ENCODE measurements at places on chromosomes 4 and X. TPM values are rescaled to one million over a fixed set of nuclear protein-coding genes. Genes with fewer than 3 reads are reported as not detected.

Gene RAI2
- total RNA-seq = not detected

DNA sequence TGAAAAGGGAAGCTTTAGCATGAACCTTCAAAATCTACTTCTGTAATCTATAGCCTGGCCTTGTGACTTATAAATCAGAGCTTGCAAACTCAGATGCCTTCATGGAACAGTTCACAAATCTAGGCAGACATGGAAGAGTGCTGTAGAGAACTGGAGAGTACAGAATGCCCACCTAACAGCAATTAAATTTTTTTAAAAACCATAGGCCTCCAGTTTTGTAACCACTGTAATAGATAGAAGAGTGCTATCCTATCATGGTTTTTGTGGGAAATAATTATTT is 10.4 kb downstream of the MTMR1 start:
- no peak for DNase-seq
- H3K27ac ChIP-seq = no peak overlapping the region
- H3K27me3 ChIP-seq = no peaks in the 10 kb centered on the region

Gene ARSD
- total RNA-seq = 1.6 TPM

Gene CCSER1
- not detected for total RNA-seq

Gene USP27X
- 1.5 TPM for total RNA-seq

Gene RBM46
- not detected for total RNA-seq

- no peak for DNase-seq
- no peaks in the 10 kb centered on the region for H3K27me3 ChIP-seq
- H3K36me3 ChIP-seq = no peaks in the 10 kb centered on the region
- no peak overlapping the region for H3K4me3 ChIP-seq
- H3K4me1 ChIP-seq = no peaks in the 10 kb centered on the region
These were observed 70.5 kb downstream of the CLCN5 start for GRCh38 chrX:49992853-49993252.

Gene MAGEA8
- total RNA-seq = not detected

GRCh38 chrX:119235051-119235511 is 1.0 kb upstream of the PGRMC1 start:
- H3K4me3 ChIP-seq = peak overlapping the region; percentile 80
- DNase-seq = no peak
- H3K27me3 ChIP-seq = peaks cover 15% of the 10 kb centered on the region
- H3K36me3 ChIP-seq = peaks cover 10% of the 10 kb centered on the region
- H3K4me1 ChIP-seq = peaks cover 32% of the 10 kb centered on the region

GRCh38 chr4:127732623-127733328 is 2.6 kb downstream of the SLC25A31 start:
- H3K36me3 ChIP-seq = no peaks in the 10 kb centered on the region
- H3K27me3 ChIP-seq = peaks cover 1% of the 10 kb centered on the region
- no peak for DNase-seq
- no peak overlapping the region for H3K4me3 ChIP-seq
- no peaks in the 10 kb centered on the region for H3K4me1 ChIP-seq

- DNase-seq = no peak
- no peak overlapping the region for H3K4me3 ChIP-seq
- H3K36me3 ChIP-seq = no peaks in the 10 kb centered on the region
- peaks cover 8% of the 10 kb centered on the region for H3K27me3 ChIP-seq
- H3K4me1 ChIP-seq = peaks cover 18% of the 10 kb centered on the region
These were observed 16.7 kb upstream of the YTHDC1 start for GRCh38 chr4:68366600-68366999.

DNA sequence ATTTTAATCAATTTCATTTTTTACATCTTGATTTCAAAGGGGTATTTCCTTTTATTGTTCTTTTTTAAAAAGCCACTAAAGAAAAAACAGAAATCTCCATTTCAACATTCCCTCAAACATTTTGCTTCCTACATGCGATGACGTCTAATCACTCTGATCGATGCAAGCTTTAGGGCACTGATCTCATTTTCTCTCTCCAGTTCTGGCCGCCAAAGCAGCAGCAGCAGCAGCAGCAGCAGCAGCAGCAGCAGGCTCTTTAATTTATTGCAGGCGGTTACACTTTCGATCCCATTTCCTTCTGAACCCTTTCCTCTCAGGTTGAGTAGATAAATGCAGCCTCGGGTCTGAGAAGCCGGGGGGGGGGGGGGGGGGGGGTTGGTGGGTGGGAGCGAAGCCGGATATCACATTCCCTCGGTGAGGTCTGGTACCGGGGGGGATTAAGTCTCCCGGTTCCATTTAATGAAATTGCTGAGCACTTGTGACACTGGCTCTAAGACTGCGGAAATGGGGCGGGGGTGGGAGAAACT is 3.4 kb upstream of the PCDH7 start:
- peaks cover 40% of the 10 kb centered on the region for H3K27me3 ChIP-seq
- H3K4me1 ChIP-seq = peaks cover 36% of the 10 kb centered on the region
- H3K4me3 ChIP-seq = peak overlapping the region; percentile 61
- no peak overlapping the region for H3K27ac ChIP-seq

Gene RAB39B
- 7.5 TPM for total RNA-seq

Gene UBE2D3
- total RNA-seq = 388 TPM

Gene ALB
- not detected for total RNA-seq

- H3K27me3 ChIP-seq = no peaks in the 10 kb centered on the region
- H3K4me1 ChIP-seq = peaks cover 5% of the 10 kb centered on the region
- no peak overlapping the region for H3K4me3 ChIP-seq
- H3K27ac ChIP-seq = no peak overlapping the region
- H3K36me3 ChIP-seq = no peaks in the 10 kb centered on the region
These were observed 95.7 kb downstream of the SH2D1A start for GRCh38 chrX:124441971-124442590.

DNA sequence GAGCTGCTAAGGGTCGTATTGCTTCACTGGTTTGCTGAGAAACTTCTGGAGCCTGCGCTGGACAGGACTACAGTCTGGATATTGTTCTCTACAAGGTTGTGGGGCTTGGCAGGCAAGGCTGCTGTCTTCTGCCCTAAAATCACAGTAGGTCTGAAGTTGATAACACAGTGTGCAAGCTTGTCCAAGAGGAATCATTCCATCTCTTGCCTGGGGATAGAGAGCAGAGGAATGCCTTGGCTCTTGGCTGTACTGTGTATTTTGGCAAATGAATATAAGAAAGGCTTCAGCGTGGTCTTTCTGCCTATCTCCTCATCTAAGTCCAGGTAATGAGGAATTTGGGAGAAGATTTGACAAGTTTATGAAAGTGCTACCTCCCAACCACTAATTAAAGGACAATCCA is 9.4 kb upstream of the RASL11B start:
- H3K27ac ChIP-seq = no peak overlapping the region
- DNase-seq = no peak
- H3K27me3 ChIP-seq = peaks cover 9% of the 10 kb centered on the region
- no peak overlapping the region for H3K4me3 ChIP-seq
- H3K4me1 ChIP-seq = peaks cover 10% of the 10 kb centered on the region

GRCh38 chrX:69117876-69118526 is 47.3 kb downstream of the PJA1 start:
- peaks cover 5% of the 10 kb centered on the region for H3K4me1 ChIP-seq
- H3K27me3 ChIP-seq = no peaks in the 10 kb centered on the region
- H3K27ac ChIP-seq = no peak overlapping the region
- H3K4me3 ChIP-seq = no peak overlapping the region
- H3K36me3 ChIP-seq = no peaks in the 10 kb centered on the region

GRCh38 chr4:11545651-11546050 is 117.0 kb upstream of the HS3ST1 start:
- H3K36me3 ChIP-seq = no peaks in the 10 kb centered on the region
- H3K4me3 ChIP-seq = no peak overlapping the region
- DNase-seq = no peak
- no peak overlapping the region for H3K27ac ChIP-seq
- no peaks in the 10 kb centered on the region for H3K4me1 ChIP-seq

DNA sequence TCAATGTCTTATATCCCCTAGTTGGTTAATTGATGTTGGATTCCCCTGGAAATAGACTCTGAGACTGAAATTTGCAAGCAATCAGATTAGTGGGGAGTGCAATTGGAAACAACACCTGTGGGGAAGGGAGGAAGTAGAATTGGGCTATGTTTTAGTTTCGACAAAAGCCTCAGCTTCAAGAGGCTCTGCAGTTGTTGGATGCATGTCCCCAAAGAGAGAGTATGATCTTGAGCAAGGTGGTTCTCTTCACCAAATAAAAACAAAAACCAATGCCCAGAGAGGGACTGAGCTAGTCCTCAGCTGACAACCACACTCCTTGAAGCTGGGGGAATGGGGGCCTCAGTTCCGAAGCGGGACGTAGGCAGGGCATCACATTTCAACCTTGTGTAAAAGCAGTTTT is 77.1 kb downstream of the PRKG2 start:
- H3K36me3 ChIP-seq = no peaks in the 10 kb centered on the region
- DNase-seq = no peak
- no peaks in the 10 kb centered on the region for H3K27me3 ChIP-seq
- H3K27ac ChIP-seq = no peak overlapping the region
- H3K4me3 ChIP-seq = no peak overlapping the region
- H3K4me1 ChIP-seq = no peaks in the 10 kb centered on the region

- DNase-seq = no peak
- H3K4me1 ChIP-seq = no peaks in the 10 kb centered on the region
- H3K4me3 ChIP-seq = no peak overlapping the region
- no peak overlapping the region for H3K27ac ChIP-seq
These were observed 523.8 kb upstream of the CPEB2 start for GRCh38 chr4:14478504-14478903.

- H3K4me3 ChIP-seq = no peak overlapping the region
- H3K27me3 ChIP-seq = peaks cover 6% of the 10 kb centered on the region
- no peaks in the 10 kb centered on the region for H3K4me1 ChIP-seq
- DNase-seq = no peak
These were observed 16.0 kb upstream of the LSM6 start for GRCh38 chr4:146159384-146160058.

GRCh38 chrX:100928660-100929613 is at the start of gene XKRX:
XKRX (minus strand) TSS chrX:100928917; CDS start chrX:100928304, 613 bp downstream.
- DNase-seq = peak; percentile 38
- H3K4me3 ChIP-seq = peak within 1 kb of the TSS; percentile 76
- peaks cover 16% of the 10 kb centered on the region for H3K4me1 ChIP-seq
- H3K36me3 ChIP-seq = no peaks in the 10 kb centered on the region
- H3K27ac ChIP-seq = no peak within 1 kb of the TSS
- no peaks in the 10 kb centered on the region for H3K27me3 ChIP-seq

Gene RENBP
- total RNA-seq = 12.1 TPM

DNA sequence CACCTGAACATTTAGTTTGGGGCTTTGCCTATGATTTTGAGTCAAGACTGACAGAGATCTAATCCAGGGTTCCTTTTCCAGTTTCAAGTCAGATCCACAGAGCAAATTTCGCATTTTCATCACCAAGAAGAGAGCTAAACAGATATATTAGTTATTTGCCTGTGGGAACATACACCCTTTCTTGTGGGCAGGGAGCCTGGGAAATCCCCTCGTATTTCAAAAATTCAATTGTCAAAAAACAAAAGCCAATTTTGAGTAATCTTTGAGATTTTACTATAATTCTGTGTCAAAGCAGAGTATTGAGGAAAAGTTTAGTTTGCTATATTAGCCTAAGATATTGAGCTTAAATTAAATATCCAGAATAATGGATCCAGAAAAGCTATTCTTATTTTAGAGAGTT is 56.6 kb downstream of the AFM start:
- no peak overlapping the region for H3K27ac ChIP-seq
- H3K4me1 ChIP-seq = no peaks in the 10 kb centered on the region
- no peak overlapping the region for H3K4me3 ChIP-seq
- DNase-seq = no peak
- H3K36me3 ChIP-seq = no peaks in the 10 kb centered on the region
- no peaks in the 10 kb centered on the region for H3K27me3 ChIP-seq

Measured in activated CD8-positive, alpha-beta T cell treated with anti-CD3 and anti-CD28 coated beads, Interleukin-2, amount 10 ng/mL, durations not matched to agents 7 days and 5 days (primary cell).